ENCODE measurements at places on chromosomes 3 and 15.

DNA sequence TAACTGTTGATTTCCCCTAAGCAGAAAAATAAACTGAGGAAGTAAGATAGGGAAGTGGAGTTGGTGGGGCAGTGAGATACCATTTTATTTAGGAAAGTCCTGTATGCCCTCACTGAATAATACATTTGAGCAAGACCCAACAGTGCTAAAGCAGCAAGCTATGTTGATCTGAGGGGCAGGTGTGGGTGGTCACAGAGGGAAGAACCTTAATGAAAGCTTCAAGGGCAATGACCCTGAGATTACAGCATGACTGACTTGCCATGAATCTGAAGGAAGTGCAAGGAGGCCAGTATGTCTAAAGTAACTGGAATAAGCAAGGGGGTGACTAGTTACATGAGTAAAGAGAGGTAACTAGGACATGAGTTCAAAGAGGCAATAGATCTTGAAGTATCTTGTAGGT is 159.5 kb downstream of the CD47 start:
- DNase-seq = no peak

DNA sequence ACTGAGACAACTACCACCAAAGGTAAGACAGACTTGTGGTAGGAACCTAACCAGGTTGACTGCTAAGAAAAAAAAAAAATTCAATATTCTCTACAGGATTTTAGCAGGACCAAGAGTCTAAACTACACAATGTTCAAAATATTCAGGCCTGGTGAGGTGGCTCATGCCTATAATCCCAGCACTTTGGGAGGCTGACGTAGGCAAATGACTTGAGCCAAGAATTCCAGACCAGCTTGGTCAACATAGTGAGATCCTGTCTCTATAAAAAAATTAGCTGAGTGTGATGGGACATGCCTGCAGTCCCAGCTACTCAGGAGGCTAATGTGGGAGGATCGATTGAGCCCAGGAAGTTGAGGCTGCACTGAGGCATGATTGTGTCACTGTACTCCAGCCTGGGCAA is 341.6 kb upstream of the WNT5A start:
- DNase-seq = no peak

DNA sequence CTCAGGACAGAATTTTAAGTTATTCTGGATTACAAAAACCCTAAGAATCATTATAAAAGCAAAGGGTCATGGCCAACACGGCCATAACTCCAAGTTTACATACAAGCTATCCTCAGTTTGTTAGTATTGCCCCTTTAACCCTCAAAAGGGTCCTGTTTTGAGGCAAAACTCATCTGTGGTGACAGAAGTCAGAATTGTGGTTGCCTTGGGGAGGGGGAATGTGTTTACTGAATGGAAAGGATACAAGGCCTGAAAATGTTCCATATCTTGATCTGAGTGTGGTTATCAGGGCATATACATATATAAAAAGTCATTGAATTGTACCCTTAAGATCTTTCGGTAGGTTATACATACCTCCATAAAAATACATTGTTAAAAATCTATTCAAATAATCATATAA is 2.1 kb downstream of the SFMBT1 start:
- no peak for DNase-seq

DNA sequence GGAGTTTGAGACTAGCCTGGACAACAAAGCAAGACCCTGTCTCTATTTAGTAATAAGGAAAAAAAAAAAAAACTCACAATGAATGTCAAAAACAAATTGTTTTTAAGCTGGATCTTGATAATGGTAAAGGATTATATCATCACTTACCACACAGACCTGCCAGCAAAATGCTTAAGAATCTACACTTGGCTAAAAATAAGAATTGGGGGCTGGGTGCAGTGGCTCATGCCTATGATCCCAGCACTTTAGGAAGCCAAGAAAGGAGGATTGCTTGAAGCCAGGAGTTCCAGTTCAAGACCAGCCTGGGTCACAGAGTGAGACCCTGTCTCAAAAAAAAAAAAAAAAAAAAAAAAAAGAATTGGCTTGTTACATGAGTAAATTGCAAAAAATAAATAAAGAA is 31.0 kb downstream of the ACAP2 start:
- no peak for DNase-seq

DNA sequence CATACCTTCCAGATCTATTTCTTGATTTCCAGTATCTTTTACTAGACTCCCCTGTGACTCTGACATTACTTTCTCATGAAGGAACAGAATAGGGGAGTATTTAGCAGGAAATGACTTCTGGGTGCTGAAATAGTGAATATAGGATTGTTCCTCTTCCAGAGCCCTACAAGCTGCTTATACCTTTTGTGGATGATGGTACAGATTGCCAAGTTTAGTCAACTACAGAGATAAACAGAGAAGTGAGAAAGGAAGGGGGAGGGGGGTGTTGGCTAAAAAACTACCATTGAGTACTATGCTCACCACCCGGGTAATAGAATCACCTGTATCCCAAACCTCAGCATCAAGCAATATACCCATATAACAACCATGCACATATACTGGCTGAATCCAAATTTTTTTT is 298.3 kb upstream of the GPR149 start:
- DNase-seq = no peak

GRCh38 chr3:24264748-24265158 is 229.9 kb downstream of the THRB start:
- no peak for DNase-seq

DNA sequence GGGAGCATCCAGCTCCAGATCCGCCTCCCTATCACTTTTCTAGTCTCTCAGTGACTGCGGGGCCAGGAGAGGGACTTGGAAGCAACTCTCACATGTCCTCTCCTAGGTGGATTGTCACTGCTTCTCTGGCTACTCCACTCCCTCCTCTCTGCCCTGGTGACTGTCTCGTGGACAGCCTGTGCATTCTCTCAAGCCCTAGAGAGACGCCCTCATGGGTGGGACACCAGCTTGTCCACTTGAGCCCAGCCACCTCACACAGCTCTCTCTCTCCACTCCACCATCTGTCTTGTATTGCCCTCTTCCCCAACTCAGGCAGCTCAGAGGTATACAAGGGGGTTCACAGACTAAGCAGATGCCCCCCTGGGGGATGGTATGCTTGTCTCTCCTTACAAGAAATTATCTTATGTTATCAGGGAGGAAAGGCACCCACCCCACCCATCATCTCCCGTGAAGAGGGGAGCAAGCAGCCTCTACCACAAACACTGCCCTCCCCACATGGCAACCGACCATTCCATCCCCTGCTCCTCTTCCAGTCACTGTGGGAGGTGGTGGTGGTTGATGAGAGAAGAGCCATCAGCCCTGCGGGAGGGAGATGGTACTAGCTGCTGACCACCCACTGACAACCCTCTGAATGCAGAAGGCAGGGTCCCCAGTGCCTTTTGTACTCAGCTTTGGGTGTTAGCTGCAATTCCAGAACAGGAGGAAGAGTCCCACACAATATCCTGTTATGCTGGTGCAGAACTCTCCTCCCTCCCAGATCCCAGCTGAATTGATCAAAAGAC is 15.5 kb upstream of the LOXL1 start:
- DNase-seq = no peak

DNA sequence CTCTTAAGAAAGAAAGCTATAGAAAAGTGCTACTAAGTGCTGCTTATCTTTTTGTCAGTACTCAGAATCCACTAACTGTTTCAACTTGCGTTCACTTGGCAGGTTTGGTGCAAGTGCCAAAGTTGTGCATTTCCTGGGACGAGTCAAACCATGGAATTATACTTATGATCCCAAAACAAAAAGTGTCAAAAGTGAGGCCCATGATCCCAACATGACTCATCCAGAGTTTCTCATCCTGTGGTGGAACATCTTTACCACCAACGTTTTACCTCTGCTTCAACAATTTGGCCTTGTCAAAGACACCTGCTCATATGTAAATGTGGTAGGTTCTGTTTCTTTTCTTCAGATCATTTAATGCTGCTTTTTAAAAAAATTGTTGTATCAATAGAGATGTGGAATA is 32.6 kb downstream of the GYG1 start:
- DNase-seq = no peak

- DNase-seq = no peak
Observed at GRCh38 chr15:71630475-71630809, 179.9 kb upstream of the NR2E3 start.

DNA sequence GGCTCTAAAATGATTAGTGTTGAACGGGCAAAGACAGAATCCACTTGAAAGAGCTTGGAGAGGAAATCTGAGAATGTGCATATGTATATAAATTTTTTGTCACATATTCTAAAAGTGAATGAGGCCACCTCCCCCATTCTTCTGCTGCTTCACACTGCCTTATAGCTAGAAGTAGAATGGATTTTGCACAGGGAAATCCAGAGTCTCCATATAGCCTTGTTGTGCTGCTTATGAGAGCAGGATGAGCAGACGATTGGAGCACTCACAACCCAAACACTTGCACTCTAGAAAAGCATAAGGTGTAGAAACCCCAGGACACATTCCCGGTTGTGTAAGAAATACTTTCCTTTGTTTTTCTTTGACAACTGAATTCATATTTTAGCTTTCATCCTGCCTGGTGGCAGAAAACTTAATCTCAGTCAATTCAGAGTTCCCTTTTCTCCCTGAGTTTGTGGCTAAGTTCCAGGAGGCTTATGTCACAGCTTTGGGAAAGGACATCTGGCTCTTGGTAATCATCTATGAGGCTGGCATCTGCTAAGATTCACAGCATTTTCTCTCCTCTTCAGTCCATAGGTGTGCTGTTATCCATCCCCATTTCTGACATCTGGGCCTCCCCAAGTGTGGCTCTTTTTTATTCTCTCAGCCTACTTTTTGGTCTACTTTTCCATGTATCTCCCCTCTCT is 188.4 kb upstream of the PFN2 start:
- DNase-seq = no peak

DNA sequence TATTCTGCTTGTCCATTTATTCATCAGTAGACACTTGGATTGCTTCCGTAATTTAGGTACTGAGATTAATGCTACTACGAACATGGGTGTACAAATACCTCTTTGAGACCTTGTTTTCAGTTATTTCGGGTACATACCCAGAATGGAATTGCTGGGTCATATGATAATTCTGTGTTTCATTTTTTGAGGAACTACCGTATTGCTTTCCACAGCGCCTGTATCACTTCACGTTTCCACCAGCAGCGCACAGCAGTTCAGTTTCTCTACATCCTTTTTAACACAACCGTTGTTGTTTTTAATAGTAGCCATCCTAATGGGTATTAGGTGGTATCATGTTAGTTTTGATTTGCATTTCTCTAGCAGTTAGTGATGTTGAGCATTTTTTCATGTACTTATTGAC is 9.5 kb downstream of the PAK2 start:
- no peak for DNase-seq

- no peak for DNase-seq
Observed at GRCh38 chr3:71972031-71972430, 187.1 kb upstream of the PROK2 start.

- no peak for DNase-seq
Observed at GRCh38 chr3:95134693-95135413, 1072.0 kb downstream of the NSUN3 start.

DNA sequence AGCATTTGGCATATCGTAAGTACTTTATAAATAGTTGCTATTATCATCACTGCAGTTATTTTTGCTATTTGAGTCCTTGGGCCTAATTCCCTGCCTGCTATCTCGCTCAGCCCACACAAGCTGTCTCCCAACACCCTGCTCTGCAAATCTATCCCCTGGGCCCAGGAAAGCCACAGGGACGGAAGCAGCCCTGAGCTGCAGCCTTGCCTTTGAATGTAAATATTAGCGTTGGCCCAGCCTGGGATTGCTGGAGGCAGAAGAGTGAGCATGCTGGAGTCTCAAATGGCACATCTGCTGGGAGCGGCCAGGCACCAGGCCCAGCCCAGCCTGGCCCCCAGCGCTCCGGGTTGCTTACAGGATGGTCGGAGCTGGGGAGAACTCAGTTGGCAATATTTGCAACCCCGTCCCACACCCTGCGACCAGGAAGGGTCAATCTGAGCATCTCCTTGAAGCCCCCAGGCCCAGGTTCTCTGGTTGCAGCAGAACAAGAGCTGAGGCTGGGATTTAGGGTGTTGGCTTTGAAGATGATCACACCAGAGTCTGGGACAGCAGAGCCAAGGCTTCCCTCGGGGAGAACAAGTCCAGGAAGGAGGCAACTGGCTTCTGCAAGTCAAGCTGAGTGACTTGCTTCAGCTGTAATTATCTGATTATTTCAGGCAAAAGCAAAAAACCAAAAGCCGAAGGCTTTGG is 529.6 kb downstream of the SHQ1 start:
- DNase-seq = no peak

GRCh38 chr3:188712248-188712924 is 459.4 kb upstream of the TPRG1 start:
- DNase-seq = no peak

DNA sequence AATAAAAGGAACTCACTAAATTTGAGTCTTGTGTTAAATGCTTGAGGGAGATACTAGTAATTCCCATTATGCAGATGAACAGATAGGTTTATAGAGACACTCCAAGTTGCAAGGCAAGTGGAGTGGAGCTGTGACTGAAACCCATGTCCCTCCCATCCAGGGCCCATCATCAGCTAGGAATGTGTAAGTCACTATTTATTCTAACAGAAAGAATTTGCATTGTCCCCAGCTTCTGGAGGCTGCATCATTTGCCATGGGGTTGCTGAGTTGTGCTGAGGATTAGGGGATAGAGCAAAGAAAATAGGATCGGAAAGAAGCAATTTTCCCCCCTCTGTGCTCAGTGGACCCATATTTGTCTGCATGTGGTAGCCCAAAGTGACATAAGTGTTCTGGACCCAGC is 197.4 kb upstream of the RGMA start:
- DNase-seq = no peak

GRCh38 chr3:51986010-51986947 is 2.9 kb downstream of the ACY1 start:
- DNase-seq = no peak

GRCh38 chr3:132432639-132433038 is 15.3 kb downstream of the DNAJC13 start:
- DNase-seq = no peak

DNA sequence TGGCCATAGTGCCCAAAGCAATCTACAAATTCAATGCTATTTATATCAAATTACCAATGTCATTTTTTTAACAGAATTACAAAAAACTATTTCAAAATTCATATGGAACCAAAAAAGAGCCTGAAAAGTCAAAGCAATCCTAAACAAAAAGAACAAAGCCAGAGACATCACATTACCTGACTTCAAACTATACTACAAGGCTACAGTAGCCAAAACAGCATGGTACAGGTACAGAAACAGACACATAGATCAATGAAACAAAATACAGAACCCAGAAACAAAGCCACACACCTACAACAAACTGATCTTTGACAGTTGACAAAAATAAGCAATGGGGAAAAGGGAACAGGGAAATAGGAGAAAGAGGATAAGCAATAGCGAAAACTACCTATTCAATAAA is 26.6 kb upstream of the THSD4 start:
- no peak for DNase-seq

DNA sequence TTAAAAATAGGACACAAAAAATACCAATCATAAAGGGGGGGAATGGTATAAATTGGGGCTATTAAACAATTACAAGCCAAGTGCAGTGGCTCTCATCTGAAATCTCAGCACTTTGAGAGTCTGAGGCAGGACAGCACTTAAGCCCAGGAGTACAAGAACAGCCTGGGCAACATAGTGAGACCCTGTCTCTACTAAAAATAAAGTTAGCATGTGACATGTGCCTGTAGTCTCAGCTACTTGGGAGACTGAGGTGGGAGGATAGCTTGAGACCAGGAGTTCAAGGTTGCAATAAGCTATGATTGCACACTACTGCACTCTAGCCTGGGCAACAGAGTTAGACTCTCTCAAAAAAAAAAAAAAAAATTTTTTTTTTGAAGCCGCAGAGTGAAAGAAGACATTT is 23.8 kb upstream of the GABPB1 start:
- DNase-seq = no peak
